ENCODE measurements at places on chromosomes 13 and 19. TPM values are rescaled to one million over a fixed set of nuclear protein-coding genes. Genes with fewer than 3 reads are reported as not detected.

Gene ZNF229
- total RNA-seq = 9.4 TPM

Gene ZNF234
- total RNA-seq = 6.5 TPM

Gene NKPD1
- not detected for total RNA-seq

Gene GJB6
- total RNA-seq = not detected

Gene NCAN
- total RNA-seq = not detected

Gene STAP2
- 2.7 TPM for total RNA-seq

Gene POU4F1
- not detected for total RNA-seq

- peaks cover 2% of the 10 kb centered on the region for H3K27me3 ChIP-seq
- DNase-seq = no peak
- H3K27ac ChIP-seq = no peak overlapping the region
- H3K4me3 ChIP-seq = no peak overlapping the region
Measured at GRCh38 chr19:30155381-30156200, 213.6 kb downstream of the URI1 start.

GRCh38 chr19:16527334-16527935, 14.8 kb downstream of the CHERP start:
- no peak overlapping the region for H3K27ac ChIP-seq
- peaks cover 18% of the 10 kb centered on the region for H3K36me3 ChIP-seq
- no peak overlapping the region for H3K4me3 ChIP-seq
- no peaks in the 10 kb centered on the region for H3K4me1 ChIP-seq
- no peak for DNase-seq
- no peaks in the 10 kb centered on the region for H3K27me3 ChIP-seq

- H3K4me1 ChIP-seq = peaks cover 10% of the 10 kb centered on the region
- H3K27ac ChIP-seq = peak overlapping the region; percentile 84
- no peaks in the 10 kb centered on the region for H3K27me3 ChIP-seq
- DNase-seq = peak; percentile 87
- no peaks in the 10 kb centered on the region for H3K36me3 ChIP-seq
- no peak overlapping the region for H3K4me3 ChIP-seq
Measured at GRCh38 chr13:101258071-101258470, 158.2 kb downstream of the NALCN start.

DNA sequence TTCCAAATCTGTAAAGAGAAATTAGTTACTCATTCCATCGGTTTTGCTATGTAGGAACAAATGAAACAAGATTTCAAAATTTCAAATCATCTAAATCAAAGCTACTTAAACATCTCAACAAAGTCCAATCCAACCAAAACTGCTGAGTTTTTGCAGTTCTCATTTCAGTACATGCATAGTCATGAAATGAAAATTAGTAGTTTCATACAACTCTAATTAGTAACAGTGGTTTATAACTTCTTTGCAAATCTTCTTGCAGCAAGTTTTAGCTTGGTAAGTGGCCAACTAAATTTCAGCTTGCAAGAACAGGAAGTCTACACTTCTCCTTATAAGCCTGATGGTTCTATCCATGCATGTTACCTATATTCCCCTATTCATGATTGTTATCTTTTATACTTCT, 75.6 kb downstream of the SPRY2 start:
- no peak overlapping the region for H3K4me3 ChIP-seq
- peaks cover 11% of the 10 kb centered on the region for H3K36me3 ChIP-seq
- 0 out of 2 replicates have a peak, but pooled peaks cover 5% of the 10 kb centered on the region for H3K4me1 ChIP-seq
- H3K27me3 ChIP-seq = peaks cover 3% of the 10 kb centered on the region

DNA sequence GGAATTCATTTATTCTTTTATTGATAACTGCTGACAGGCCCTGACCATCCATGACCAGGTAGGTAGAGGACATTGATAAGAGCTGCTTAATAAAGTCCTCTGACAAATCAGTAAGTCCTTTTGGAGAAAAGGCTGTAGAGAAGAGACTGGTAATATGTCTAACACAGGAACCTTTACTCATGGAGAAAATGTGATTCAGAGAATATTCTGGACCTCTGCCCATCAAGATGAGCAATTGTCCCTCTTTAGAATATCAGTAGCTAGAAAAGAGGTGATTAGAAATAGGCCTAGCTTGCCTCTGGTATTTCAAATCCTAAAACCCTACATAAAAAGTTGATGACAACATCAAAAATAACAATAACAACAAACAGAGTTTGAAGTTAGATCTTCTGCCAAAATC, 642.3 kb downstream of the TBC1D4 start:
- no peaks in the 10 kb centered on the region for H3K36me3 ChIP-seq
- no peaks in the 10 kb centered on the region for H3K4me1 ChIP-seq
- H3K27ac ChIP-seq = no peak overlapping the region
- DNase-seq = peak; percentile 35
- H3K4me3 ChIP-seq = no peak overlapping the region
- H3K27me3 ChIP-seq = peaks cover 1% of the 10 kb centered on the region

- H3K27me3 ChIP-seq = peaks cover 21% of the 10 kb centered on the region
- H3K4me1 ChIP-seq = peaks cover 7% of the 10 kb centered on the region
- no peak overlapping the region for H3K27ac ChIP-seq
- no peaks in the 10 kb centered on the region for H3K36me3 ChIP-seq
Measured at GRCh38 chr19:47436712-47437401, 17.5 kb upstream of the MEIS3 start.

- no peak overlapping the region for H3K4me3 ChIP-seq
- H3K27ac ChIP-seq = no peak overlapping the region
- H3K36me3 ChIP-seq = peaks cover 6% of the 10 kb centered on the region
- H3K27me3 ChIP-seq = no peaks in the 10 kb centered on the region
Measured at GRCh38 chr13:113656003-113656588, 1.9 kb downstream of the ATP4B start.

GRCh38 chr19:46378268-46378667, 31.4 kb downstream of the PPP5C start:
- H3K4me1 ChIP-seq = peaks cover 68% of the 10 kb centered on the region
- peaks cover 37% of the 10 kb centered on the region for H3K36me3 ChIP-seq
- H3K27ac ChIP-seq = peak overlapping the region; percentile 89
- no peaks in the 10 kb centered on the region for H3K27me3 ChIP-seq

DNA sequence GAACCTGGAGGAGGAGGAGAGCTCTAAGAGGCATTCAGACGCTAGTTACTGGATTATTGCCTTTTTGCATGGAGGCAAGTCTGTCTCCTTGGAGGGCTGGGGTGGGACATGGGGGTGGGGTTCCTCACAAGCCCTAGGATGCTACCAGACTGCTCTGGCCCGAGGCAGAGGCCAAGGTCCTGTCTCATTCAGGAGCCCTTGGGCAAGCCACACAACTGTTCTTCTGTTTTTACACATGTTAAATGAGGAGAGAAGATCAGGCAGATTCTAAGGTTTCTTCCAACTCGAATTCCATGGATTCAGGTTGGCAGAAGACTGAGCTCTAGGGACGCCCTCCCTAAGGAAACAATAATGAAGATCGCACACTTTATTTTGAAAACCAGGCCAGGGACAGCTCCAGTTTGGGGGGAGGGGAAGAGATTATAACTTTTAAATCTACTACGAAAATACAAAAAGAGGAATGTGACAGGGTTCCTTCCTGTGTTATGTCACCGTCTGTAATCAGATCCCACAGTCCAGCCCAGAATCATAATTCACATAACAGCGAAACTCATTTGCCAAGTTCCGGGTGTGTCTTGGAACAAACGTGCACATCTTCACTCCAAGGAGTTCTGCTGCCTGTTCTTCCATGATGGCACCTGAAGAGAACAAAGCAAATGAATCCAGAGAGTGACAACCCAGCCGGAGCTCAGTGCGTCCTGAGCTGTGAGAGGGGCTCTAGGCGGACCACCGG, 25.2 kb downstream of the IL17D start:
- no peak overlapping the region for H3K4me3 ChIP-seq
- H3K36me3 ChIP-seq = peaks cover 18% of the 10 kb centered on the region
- H3K27ac ChIP-seq = no peak overlapping the region

- H3K4me1 ChIP-seq = no peaks in the 10 kb centered on the region
- no peak for DNase-seq
- no peak overlapping the region for H3K4me3 ChIP-seq
- H3K36me3 ChIP-seq = peaks cover 59% of the 10 kb centered on the region
Measured at GRCh38 chr13:110664041-110664440, 41.9 kb downstream of the CARS2 start.

GRCh38 chr19:41871573-41872383, 5.3 kb upstream of the CD79A start:
- H3K36me3 ChIP-seq = peaks cover 28% of the 10 kb centered on the region
- H3K4me3 ChIP-seq = no peak overlapping the region
- peaks cover 9% of the 10 kb centered on the region for H3K4me1 ChIP-seq
- peak overlapping the region; percentile 57 for H3K27ac ChIP-seq

DNA sequence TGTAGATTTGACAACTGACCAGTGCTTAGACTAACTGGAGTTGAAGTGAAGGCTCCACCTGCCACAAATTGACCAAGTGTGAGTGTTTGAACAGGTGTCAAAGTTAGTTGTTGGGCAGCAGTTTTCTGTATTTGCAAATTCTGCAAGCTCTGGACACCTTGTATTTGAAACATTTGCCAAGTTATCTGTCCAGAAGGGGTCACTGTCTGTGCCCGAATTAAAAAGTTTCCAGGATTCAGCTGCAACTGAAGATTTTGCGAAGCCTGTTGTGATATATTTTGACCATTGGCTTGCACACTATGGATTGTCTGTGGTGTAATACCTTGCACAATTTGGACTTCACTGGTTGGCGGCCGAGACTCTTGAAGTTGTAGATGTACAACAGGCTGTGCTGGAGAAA, 1690.7 kb downstream of the SLITRK5 start:
- DNase-seq = no peak
- H3K4me1 ChIP-seq = no peaks in the 10 kb centered on the region
- H3K27me3 ChIP-seq = no peaks in the 10 kb centered on the region
- H3K36me3 ChIP-seq = peaks cover 6% of the 10 kb centered on the region

DNA sequence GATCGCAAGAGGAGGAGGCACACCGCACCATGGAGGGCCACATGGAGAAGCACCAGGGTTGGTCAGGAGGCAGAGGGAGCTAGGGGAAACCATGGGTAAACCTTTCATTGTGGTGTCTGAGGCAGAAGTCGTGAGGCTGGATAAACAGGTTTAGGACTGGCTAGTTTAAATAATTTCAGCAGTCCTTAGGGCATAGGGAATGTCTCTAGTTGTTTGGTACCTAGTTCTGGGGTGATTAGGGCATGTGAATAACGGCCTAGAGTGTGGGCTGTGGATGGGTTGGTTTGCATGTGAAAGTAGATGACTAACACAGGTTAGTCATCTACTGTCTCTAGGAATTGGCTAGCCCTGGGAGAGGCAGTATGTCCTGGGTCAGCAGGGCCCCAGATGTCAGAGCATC, 102.3 kb downstream of the STOML3 start:
- H3K36me3 ChIP-seq = no peaks in the 10 kb centered on the region
- no peaks in the 10 kb centered on the region for H3K4me1 ChIP-seq
- H3K27ac ChIP-seq = no peak overlapping the region
- H3K27me3 ChIP-seq = peaks cover 2% of the 10 kb centered on the region
- H3K4me3 ChIP-seq = no peak overlapping the region
